ENCODE measurements at places on chromosomes 12 and 14. TPM values are rescaled to one million over a fixed set of nuclear protein-coding genes. Genes with fewer than 3 reads are reported as not detected.

The PRH2 gene
- total RNA-seq = not detected

The TSPAN11 gene
- 1.00 TPM for total RNA-seq

The TM9SF1 gene
- total RNA-seq = 36.4 TPM

The AQP6 gene
- not detected for total RNA-seq

The DENND5B gene
- total RNA-seq = 12.6 TPM
